ENCODE measurements at places on chromosomes 1 and 21. TPM values are rescaled to one million over a fixed set of nuclear protein-coding genes. Genes with fewer than 3 reads are reported as not detected.

CDK18 gene
- total RNA-seq: 6.1 TPM

NUP210L gene
- total RNA-seq: not detected

SLFNL1 gene
- total RNA-seq: 0.42 TPM

TLR5 gene
- total RNA-seq: 11.0 TPM

SPATA6 gene
- 44.2 TPM for total RNA-seq

KCNA3 gene
- total RNA-seq: 1.4 TPM

GBP2 gene
- total RNA-seq: 72.7 TPM

KAZN gene
- 29.9 TPM for total RNA-seq

OLFML3 gene
- 17.2 TPM for total RNA-seq

BRDT gene
- not detected for total RNA-seq

SDHC gene
- total RNA-seq: 53.0 TPM

IL10 gene
- not detected for total RNA-seq

POU3F1 gene
- 28.5 TPM for total RNA-seq
